ENCODE measurements at places on chromosomes 1 and 21. TPM values are rescaled to one million over a fixed set of nuclear protein-coding genes. Genes with fewer than 3 reads are reported as not detected.

The GLIS1 gene
- polyA plus RNA-seq, result 0.03 TPM

The CLDN17 gene
- polyA plus RNA-seq, result not detected

The KIF21B gene
- polyA plus RNA-seq, result 0.17 TPM

The IFI44L gene
- polyA plus RNA-seq, result 0.04 TPM

The ITGB2 gene
- polyA plus RNA-seq, result 26.4 TPM

The TTLL7 gene
- 0.07 TPM for polyA plus RNA-seq

The CRNN gene
- polyA plus RNA-seq, result not detected

The CCSAP gene
- 3.7 TPM for polyA plus RNA-seq

The OR6K6 gene
- not detected for polyA plus RNA-seq

The MRAP gene
- polyA plus RNA-seq, result 0.57 TPM

The FOXD3 gene
- not detected for polyA plus RNA-seq

Data from HepG2 (cell line).